ENCODE measurements at places on chromosomes 6 and 20. TPM values are rescaled to one million over a fixed set of nuclear protein-coding genes. Genes with fewer than 3 reads are reported as not detected.

GRCh38 chr6:38271081-38271480, 368.6 kb downstream of the BTBD9 start:
- no peak for DNase-seq

GRCh38 chr20:25288291-25289181, 40.7 kb downstream of the PYGB start:
- no peak for DNase-seq

DNA sequence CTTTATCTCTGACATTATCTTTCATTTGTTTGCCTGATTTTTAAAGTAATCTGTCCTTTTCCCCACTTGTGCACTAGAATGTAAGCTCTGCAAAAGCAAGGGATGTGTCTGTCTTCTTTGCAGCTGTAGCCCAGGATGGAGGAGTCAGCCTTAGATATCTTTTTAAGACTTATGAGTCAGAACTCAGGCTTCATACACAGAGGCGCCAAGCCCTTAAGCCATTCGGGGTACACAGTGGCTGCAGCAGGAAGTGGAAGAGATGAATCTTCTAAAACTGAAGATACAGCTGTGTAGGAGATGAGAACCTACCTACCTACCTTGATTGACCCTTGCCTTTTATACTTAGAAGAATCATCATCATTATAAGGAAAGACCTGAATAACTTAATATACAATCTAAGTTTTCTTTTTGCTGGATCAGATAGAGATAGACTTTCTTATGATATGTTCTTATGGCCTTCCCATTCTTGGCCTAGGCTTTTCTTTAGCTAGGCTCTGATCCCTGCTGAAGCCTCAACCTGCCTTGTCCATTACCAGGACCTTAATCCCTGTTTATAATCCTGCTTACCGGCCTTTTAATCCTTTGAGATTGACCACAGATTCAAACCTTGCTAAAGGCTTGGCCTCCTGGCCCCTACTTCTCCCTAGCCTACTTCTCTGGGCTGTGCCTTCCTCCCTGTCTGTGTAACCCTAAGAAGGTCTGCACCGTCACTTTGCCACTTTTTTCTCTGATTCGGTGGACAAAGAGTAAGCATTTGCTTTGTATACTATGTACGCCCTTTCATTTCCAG, 304.5 kb downstream of the PRL start:
- no peak for DNase-seq

CDSN gene
- total RNA-seq = 1.0 TPM

HLA-DQA2 gene
- not detected for total RNA-seq

- no peak for DNase-seq
Observed at GRCh38 chr20:48431653-48432493, 395.9 kb downstream of the PREX1 start.

GRCh38 chr6:16832043-16832567, 70.8 kb upstream of the ATXN1 start:
- DNase-seq = no peak

DNA sequence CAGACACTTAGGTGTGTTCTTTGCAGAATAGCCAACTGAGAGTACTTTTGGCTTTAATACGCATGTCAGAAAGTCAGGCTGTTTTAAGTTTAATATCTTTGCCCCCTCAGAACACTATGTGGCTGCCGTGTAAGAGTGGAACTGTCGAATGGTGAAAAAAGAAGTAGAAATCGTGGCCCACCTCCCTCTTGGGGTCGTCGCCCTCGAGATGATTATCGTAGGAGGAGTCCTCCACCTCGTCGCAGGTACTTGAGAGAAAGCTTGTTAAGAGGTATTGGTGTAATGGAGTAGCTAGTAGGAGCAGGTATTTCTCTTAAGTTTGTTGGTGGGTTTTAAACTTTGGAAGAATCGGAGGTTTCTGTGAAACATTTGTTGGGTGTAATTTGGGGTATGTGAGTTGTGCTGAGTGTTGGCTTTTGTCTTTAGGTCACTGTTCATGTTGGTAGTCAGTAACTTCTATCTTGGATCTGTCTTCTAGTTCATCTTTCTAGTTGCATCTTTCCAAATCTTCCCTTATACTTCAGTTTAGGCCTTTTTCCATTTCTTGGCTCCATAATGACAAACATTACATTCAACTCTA, 4.7 kb downstream of the SRSF3 start:
- DNase-seq = no peak

PTPRA gene
- total RNA-seq = 48.8 TPM

DNA sequence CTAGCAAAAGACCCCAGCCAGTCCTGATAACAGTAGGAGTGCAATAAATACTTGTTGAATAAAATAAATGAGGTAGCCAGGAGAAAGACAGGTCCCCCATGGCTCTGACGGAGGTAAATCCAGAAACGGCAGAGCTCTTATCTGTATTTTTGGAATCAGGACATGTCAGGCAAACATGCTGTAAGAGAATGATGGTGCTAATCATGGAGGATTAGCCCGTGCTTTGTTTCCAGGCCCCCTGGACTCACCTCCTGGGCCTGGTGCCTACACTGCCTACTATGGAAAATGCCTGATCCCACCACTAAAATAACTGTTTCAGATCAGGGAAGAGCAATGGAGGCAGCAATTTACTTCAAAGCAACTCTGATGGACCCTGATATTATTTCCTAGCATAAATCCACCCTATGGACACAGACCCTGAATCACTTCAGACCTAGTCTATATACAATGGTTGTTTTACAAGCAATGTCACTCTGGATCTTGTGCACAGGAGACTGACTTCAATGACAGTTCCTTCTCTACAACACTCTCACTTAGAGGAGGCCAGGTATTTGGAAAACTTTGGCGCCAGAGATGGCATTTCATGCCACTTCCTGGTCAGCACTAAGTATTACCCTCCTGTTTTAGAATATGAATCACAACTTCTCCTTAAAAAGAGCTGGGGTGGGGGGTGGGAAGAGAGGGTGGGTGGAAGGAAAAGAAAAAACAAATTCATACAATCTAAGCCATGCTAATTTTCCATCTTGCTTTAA, 6.4 kb downstream of the MRPL14 start:
- no peak for DNase-seq

SOBP gene
- 0.22 TPM for total RNA-seq

TMEM244 gene
- total RNA-seq = not detected

DNA sequence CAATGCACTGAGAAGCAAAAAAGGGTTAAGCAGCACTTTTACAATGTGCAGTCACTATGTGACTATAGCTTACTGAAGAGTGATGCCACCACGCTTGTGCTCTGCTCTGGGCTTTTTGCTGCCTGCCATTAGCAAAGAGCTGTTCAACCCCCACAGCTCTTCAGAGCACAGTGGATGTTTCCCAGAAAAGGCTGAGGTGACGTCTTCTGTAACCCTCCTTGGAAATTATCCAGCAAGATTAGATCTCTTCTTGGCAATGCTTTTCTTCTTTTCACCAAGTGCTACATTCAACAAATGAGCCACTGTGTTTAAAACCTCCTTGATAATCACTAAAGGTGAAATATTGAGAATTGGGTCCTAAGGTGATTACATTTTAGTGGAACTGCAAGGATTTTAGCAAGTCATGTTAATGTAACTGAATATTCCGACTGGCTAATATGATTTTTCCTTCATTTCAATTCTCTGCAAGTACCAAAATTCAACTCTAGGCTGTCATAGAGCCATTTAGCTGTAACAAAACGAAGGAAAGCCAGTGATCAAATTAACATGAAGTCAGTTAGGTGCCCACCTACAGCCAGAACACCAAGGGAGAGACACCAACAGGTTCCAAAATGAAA, 34.9 kb downstream of the ELOVL5 start:
- no peak for DNase-seq

DNA sequence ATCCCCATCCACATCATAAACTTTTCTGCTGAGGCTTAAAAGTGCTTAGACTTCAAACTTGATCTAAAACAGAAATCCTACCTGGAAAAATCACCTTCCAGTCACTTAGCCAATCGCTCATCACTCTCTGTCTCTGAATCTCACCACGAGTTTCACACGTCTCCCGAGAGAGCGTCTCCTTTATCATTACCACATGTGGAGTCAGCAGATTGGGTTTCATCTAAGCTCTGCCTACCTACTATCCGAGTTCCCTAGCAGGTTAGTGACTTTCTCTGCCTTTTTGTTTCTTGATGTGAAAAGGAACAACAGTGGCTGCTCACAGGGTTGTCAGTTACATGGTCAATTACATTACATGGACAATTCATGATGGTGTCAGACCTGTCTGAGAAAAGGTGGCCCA, 286.2 kb downstream of the ESR1 start:
- DNase-seq = no peak

GRCh38 chr20:24109537-24109936, 121.0 kb upstream of the GGTLC1 start:
- DNase-seq = no peak
